ENCODE measurements at places on chromosomes 12 and 14.

- no peak for DNase-seq
Observed at GRCh38 chr12:128008341-128008740, 258.6 kb upstream of the TMEM132C start.

GRCh38 chr12:111404362-111405148 lies 1.2 kb upstream of the SH2B3 start:
- DNase-seq = no peak

DNA sequence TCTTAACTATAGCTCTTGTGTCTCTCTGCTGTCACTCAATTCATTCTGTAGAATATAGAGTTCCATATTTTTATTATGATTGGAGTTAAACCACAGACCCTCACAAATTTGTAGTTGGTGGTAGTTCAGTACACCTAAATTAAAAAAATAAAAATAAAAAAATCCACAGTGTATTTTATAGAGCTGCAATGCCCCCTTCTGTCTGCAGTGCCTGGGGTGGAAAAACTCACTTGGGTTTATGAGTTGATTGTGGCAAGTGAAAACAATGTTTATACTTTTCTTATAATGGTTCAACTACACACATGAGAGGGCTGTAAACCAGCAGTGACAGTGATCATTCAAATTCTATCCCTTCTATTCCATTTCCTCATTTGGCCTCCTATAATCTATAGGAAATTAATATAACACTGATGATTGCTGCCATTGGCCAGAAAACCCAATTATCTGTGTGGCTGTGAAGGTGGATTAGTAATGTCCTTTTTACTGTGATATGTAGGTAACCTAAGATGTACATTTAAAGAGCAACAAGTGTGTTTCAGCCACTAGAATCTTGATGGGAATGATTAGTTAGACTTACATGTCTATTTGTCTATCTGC lies 166.9 kb upstream of the LRIG3 start:
- DNase-seq = no peak

- DNase-seq = no peak
Observed at GRCh38 chr12:118035190-118036041, 18.9 kb downstream of the RFC5 start.

DNA sequence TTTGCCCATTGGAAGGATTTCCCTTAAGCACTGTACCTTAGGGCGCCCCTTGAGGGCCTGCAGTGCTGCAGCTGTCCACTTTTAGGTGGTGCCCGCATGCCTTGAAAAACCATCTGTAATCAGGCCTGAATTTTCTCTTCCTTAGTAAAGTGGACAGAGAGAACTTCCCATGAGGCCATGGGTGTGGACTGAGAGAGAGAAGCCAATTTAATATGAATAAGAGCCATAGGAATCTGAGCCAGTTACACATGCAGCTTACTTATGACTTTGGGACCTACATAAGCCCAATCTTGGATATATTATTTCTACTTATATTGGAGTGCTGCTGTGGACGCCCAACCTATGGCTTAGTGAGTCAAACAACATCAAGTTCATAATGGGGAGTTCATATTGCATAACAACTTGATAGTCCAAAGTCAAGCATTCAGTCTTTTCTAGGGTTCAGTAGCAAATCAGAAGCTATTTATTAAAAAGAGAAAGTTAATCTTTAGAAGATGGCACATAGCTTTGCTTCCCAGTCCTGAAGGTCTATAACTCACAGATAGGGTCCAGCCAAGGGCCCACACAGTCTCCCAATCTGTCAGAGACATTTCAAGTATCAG lies 11.1 kb upstream of the ETV6 start:
- DNase-seq = no peak

GRCh38 chr12:122123051-122123760 lies 44.6 kb downstream of the MLXIP start:
- DNase-seq = no peak
